ENCODE measurements at places on chromosomes 1 and 21.
A peak's percentile ranks its signal among the peaks of the same experiment; 100 is the strongest.

GRCh38 chr1:40622936-40623629 lies 42.4 kb downstream of the RIMS3 start:
- no peak for DNase-seq

DNA sequence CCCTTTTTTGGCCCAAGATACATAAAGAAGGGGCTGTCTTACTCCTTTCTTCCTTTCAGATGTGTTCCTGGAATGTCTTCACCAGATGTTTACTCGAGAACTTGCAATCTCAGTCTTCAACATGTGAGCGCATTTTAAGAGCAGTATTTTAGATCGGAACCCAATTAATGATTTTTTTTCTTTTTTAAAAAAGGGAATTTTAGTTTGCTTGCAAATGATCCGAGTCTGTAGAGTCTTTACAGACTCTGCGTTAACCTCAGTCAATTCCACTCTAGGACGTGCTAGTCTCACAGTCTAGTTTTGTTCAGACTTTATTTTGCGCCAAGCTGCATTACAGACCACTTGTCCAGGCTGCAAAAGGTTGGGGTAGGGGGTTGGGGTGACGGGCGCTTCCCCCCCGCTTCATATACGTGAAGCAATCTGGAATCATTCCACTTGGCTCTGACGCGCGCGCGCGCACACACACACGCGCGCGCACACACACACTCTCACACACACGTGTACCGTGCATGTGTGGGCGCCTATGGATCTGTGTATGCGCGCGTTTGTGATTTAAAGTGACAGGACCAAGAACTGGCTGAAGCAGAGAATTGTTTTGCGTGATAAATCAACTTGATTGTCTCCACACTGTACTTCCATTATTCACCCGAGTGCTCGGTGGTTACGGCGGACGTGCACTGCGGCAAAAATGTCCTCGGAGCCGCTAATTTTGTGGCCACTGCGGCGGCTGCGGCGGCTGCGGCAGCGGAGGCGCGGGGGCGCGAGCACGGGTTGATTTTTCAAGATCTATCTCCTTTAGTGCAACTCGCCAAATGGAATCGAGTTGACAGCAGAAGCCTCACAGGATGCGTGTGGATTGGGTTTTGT lies 25.6 kb upstream of the NFIA start:
- DNase-seq = no peak

DNA sequence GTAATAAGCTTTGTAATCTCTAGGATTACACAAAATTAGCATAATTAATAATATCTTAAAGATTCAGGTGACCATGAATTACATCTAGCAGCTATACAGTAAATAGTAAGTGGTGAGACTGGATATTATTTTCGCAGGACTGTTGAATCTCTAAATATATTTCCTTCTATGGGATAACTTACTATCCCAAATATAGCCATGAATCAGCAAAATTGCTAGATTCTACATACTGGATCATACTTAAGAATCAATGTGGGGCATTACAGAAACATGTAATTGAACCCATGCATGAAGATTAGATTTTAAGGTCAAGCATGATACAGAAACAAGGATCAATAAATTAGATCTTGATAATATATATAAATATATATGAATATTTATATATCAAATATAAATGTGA lies 1203.4 kb downstream of the BRINP3 start:
- no peak for DNase-seq

DNA sequence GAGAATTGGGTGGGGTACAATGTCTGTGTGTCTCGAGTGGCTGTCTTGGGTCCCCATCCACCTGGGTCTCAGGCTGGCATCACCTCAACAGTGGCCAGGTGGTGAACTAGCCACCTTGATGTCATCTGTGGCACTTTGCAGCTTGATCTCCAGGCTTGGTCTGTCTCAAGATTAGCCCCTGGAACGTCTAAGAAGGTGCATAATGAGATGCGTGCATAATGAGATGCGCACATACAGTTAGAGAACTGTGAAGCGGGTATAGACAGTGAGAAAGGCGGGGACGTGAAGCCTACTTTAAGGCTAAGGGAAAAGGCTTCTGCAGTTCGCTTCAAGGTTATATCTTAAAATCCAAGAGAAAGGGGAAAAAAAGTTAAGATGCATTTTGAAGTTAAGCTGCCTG lies 98.7 kb downstream of the WDR4 start:
- no peak for DNase-seq

DNA sequence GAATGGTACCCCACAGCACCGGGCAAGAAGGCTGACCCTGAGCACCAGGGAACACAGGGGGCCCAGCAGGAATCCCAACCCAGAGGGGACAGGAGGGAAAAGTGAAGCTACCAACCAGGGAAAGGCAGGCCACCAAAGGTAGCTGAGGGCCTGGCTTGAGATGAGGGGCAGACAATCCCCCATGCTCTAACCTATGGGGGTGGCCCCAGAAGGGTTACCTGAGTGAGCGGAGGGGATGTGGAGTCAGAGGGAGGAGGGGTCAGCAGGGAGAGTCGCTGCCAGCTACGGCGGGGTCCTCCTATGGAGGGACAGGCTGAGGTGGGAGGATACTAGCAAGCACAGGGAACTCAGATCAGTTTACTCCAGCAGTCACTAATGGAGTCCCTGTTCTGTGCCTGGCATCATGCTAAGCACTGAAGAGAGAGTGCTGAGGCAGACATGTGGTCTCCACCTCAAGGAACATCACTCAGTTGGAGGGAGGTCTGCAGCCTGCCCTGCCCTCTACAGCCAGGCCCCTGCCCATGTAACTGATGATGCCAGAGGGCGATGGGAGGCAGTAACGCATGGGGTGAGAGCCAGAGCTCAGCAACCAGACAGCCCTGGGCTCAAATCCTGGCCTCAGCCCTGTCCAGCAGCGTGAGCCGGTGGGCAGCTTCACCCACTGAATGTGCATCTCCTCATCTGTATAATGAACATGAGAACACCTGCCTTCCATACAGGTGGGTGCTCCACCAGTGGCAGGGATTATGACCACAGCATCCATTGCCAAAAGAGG lies 21.3 kb downstream of the CYB5RL start:
- no peak for DNase-seq

GRCh38 chr1:28259934-28260802 lies 850 bp downstream of the SESN2 start:
- peak; percentile 32 for DNase-seq

GRCh38 chr21:42981862-42982261 lies 7.5 kb downstream of the PKNOX1 start:
- DNase-seq = no peak

- no peak for DNase-seq
These were observed 36.0 kb upstream of the GRIK1 start for GRCh38 chr21:29975776-29976175.

All from stimulated activated CD4-positive, alpha-beta T cell treated with anti-CD3 and anti-CD28 coated beads, Interleukin-15, amount 100 ng/mL, for 1 hour (primary cell).